ENCODE measurements at places on chromosomes 2 and 18.
A peak's percentile ranks its signal among the peaks of the same experiment; 100 is the strongest.

- DNase-seq = no peak
These were observed 15.8 kb downstream of the DGKD start for GRCh38 chr2:233369897-233370685.

GRCh38 chr2:165328272-165328671 is 89.1 kb downstream of the SCN2A start:
- no peak for DNase-seq

- no peak for DNase-seq
These were observed 533.3 kb downstream of the SOCS6 start for GRCh38 chr18:70822117-70822516.

- peak; percentile 94 for DNase-seq
These were observed 69.5 kb downstream of the ANTXR1 start for GRCh38 chr2:69082430-69082997.

GRCh38 chr18:57649556-57650500 is 28.2 kb upstream of the NARS1 start:
- peak; percentile 88 for DNase-seq

- peak; percentile 29 for DNase-seq
These were observed 58.1 kb upstream of the SDC1 start for GRCh38 chr2:20282916-20283592.

- peak; percentile 29 for DNase-seq
These were observed 103.5 kb upstream of the MAP3K20 start for GRCh38 chr2:172972005-172972619.

- DNase-seq = no peak
These were observed 940 bp upstream of the MRPL19 start for GRCh38 chr2:75645643-75646042.

DNA sequence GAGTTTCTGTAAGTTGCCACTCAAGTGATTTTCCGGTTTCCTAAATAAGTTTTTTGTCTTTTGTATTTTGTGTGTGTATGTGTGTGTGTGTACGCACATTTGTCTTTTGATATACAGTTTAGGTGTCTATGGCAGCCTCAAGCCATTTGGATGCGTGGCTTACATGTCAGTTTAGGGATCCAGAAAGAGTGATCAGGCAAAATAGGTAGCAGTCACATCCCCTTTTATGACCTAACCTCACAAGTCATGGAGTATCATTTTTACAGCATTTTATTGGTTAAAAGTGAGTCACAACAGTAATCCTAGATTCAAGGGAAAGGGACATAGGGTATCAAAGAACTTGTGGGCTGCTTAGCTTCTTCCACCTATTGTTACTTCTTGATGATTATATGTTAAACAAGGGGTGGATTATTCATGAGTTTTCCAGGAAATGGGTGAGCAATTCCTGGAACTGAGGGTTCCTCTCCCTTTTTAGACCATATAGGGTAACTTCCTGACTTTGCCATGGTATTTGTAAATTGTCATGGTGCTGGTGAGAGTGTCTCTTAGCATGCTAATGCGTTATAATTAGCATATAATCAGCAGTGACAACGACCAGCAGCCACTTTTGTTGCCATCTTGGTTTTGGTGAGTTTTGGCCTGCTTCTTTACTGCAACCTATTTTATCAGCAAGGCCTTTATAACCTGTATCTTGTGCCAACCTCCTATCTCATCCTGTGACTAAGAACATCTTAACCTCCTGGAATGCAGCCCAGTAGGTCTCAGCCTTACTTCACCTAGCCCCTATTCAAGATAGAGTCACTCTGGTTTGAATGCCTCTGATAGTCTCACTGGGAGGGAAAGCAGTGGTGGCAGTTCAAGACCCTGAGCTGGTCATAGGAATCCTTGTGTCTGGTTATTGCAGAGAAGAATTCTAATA is 8.6 kb upstream of the SOCS6 start:
- DNase-seq = no peak

- no peak for DNase-seq
These were observed 67.8 kb downstream of the MERTK start for GRCh38 chr2:111966241-111966640.

DNA sequence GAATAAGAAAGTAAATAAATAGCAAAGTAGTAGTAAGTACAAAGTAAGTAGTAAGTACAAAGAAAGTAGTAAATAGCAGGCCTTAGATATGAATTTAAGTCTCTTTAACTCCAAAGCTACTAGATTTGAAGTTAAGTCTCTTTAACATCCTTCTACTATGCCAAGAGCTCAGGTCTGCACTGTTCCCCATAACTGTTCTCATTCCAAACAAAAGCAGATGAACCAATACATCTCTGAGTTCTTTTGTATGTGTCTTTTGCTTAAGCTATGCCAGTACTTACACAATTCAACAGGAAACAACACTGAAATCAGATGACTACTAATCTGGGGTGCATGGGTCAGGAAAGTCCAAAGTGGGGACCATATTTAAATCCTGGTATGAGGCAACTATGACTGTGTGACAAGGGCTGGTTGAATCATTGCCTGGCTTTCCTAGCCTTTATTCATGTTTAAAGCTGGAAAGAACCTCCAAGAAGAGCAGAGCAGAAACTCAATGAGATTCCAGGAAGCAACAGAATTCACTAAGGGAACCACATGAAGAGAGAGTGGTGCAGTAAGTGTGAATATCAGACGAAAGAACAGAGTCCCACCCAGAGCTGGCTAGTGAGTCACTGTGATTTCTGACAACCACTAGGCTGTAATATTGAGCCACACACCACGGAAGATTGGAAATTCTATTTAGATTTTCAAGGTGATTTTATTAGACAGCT is 51.0 kb upstream of the CYP26B1 start:
- DNase-seq = peak; percentile 56
